ENCODE measurements at places on chromosomes 7 and 10. TPM values are rescaled to one million over a fixed set of nuclear protein-coding genes. Genes with fewer than 3 reads are reported as not detected.

FAM25C gene
- polyA plus RNA-seq, result not detected

DNA sequence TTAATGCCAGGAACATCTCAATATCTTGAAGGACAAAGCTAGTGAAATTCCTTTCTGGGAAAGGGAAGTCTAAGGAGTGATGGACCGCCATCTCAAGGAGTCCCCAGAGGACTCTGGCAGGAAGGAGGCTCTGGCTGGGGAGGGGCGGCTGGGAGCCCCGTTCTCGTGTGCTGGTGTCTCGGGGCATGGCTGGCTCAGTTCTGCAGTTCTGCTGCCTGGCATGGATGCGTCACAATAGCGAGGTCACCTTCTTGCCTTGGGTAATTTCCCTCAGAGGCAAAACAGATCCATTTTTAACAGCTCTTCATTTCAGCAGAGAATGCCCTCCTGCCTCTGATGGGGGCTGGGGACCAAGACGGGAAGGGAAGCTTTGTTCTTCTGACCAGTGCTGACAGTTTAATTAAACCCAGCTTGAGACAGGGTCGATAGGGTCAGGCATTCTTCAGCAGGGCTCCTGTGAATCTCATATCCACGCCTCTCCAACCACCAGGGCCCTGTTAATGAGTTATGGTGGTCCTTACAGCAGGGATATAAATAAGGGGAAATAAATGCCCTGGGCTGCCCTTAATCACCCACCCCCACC is 35.7 kb downstream of the SLIT1 start:
- DNase-seq, result no peak

GRCh38 chr10:43396061-43396927 is 12.7 kb downstream of the HNRNPF start:
- DNase-seq, result no peak

DNA sequence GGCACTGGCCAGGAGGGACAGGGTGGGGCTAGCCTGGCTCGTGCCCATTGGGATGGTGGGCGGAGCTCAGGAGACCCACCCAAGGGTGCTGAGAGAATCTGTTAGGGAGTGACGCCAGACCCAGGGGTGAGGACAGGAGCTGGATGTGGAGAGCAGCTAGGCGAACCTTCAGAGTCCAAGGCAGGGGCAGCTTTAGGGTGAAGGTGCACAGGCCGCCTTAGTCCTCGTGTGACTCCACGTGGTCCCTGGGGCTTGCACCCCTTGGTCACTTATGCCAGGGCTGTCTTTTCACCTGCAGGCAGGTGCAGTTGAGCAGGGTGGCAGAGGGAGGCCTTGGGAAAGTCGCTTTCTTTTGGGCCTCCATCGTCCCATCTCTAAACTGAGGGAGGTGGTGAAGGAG is 4.3 kb downstream of the RAMP3 start:
- DNase-seq, result no peak

DNA sequence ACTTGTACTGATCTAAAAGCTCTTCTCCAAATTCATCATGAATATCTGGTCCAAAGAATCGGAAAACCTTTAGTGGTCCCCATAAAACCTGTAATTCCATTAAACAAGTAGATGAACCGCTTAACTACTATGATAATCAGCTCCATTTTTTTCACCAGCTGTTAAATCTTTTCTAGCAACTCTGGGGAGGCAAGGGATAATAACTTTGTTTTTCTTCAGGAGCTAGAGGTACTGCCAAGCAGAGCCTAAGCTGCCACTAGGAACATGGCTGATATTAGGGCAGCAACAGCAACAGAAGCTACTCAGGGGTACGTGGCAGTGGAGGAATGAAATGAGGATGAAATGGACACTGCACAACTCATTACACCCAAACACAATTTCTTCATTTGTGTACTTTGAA is 138.0 kb downstream of the SRPK2 start:
- DNase-seq, result no peak

OAT gene
- polyA plus RNA-seq, result 102 TPM

- DNase-seq, result no peak
These were observed 12.8 kb upstream of the PROSER2 start for GRCh38 chr10:11810313-11810766.

IFIT5 gene
- 18.1 TPM for polyA plus RNA-seq

- DNase-seq, result no peak
These were observed 256.6 kb upstream of the SMIM30 start for GRCh38 chr7:113374955-113375354.

GRCh38 chr10:44576702-44577191 is 191.8 kb upstream of the CXCL12 start:
- no peak for DNase-seq

DNA sequence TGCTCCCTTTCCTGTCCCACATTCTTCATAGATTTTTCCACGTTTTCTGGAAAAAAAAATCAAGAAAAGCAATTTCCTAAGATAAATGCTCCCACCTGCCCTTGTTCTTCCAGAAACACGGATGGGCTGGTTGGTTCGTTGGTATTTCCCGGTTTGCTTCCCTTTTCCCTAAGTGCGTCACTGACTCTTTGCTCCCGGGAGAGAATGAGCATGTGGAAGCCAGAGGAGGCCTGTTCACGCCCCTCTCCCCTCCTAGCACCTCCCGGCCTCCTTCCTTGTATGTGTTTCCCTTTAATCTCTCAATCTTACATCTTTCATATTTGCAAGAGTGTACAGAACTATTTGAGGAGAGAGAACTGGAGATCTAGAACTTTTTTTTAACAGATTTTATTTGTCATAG is 442.0 kb downstream of the GFRA1 start:
- DNase-seq, result no peak

SERPINE1 gene
- 1.5 TPM for polyA plus RNA-seq

FKBP6 gene
- polyA plus RNA-seq, result not detected

DNA sequence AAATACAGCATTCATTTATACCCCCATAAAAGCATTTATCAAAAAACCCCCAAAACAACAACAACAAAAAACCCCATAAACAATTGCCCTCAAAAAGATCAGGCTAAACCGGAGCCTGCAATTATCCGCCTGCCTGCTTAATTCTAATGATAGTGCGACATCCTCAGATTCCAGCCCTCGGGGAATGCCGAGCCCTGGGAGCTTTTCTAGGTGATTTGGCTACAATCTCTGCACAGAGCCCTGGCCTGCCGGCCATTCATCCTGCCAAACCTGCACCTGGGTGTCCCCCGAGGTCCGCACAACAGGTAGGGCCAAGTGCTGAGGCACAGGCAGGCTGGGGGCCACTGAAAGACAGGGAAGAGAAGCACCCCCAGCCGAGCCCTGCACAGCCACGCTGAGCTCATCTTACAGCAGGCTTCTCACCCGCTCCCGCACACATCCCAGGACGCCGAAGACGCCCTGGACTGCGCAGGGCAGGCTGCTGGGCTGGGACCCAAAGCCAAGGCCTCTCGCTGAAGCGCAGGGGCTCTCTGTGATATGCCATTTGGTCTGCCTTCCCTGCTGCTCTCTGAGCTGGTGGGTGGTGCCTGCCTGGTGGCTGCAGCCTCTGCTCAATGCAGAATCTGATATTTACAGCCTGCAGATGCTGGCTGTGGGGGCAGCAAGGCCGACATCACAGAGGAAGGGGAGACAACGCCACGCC is 57.5 kb downstream of the CAMK2B start:
- no peak for DNase-seq

DNA sequence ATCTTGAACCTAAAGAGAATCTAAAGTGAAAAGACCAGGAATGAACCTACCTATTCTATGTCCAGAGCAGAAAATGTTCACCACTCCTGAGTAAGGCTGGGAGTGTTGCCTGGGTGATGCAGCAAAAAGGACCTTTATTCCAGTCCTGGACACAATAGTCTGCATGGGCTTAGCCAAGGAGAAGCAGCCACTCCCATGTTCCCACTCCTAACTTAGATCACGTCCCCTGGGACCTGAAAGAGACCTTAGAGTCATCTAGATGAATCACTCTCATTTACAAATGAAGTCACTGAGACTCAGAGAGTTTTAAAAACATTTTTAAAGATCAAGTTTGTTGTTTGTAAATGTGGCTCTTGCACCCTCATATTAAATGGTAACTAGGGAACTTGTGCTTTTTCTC is 763.4 kb downstream of the KCNMA1 start:
- DNase-seq, result no peak

DNA sequence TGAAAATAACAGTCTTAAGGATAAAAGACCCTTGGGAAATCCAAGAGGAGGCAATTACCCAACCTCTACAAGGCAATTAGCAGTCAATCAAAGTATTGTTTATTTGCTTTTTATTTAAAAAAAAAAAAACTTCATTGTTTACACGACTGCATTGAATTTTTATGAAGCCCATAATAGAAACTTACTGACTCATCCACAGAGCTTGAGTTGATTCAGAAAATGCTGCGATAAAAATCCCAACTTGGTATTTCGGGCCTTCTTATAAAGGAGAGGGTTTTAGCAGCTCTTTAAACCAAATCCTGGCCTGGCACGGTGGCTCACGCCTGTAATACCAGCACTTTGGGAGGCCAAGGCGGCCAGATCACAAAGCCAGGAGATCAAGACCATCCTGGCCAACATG is 69.2 kb upstream of the PALS2 start:
- DNase-seq, result no peak

CCDC7 gene
- 4.0 TPM for polyA plus RNA-seq

CYP2C19 gene
- polyA plus RNA-seq, result 0.14 TPM

OR6B1 gene
- 0.05 TPM for polyA plus RNA-seq

- DNase-seq, result no peak
These were observed 2.9 kb downstream of the PPP1R3A start for GRCh38 chr7:113915956-113916355.

DNA sequence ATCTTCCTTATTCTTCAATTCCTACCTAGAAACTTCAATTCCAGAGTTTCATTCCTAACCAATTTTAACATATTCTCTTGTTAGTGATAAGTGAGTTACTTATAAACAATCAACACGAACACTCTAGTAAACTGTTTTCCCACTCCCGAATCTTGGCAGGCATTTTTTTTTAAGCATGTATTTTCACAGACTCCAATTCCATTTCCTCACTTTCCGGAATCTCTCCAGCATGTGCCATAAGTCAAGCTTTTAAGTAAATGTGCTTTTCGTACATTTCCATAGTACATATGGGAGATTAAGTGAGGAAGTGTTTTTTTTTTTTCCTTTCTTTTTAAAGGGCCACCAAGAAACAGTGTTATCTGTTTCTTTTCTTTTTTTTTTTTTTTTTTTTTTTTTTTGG is 89.1 kb downstream of the FGFR2 start:
- DNase-seq, result no peak

OR2F1 gene
- 0.06 TPM for polyA plus RNA-seq

- DNase-seq, result no peak
These were observed 175.4 kb downstream of the ARID5B start for GRCh38 chr10:62076891-62077290.

DNA sequence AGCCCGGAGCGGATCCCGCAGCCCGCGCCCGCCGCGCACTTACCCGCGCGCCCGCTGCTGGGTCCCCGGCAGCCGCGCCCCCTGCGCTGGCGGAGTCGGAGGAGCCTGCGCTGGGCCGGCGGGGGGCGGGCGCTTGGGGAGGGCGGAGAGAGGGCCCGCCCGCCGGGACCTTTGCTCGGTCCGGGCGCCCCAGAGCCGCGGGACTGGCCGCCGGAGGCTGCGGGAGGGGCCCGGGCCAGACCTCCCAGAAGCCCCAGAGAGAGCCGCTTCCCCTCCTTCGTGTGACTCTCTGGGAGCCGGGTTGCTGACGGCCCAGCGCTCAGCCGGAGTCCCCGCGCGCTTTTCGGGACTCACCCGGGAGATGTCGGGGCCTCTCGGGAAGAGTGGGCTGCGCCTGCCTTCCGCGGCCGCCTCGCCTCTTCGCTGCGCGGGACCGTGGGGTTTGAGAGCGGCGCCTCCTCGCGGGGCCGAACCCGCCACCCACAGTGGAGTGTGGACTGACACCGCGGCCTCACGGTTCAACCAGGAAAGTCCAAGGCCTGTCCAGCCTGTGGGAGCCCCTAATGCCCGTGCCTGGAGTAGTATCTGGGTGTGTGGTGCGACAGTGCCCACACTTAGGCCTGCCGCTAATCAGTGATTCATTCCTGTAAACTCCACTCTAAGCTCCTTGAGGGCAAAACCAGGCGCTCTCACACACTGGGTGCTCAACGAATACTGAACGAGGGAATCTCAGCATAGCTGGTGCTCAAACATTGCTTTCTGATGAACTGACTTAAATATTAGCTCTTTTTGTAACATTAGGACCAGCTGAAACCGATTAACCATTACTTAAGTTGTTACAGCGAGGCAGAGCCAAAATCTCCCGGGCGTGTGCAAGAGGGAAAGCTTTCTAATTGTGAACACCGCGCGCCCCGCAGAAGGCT is at the start of gene GSDME:
TSS of gene GSDME (minus strand) at position 112 of the 923 bp plus-strand sequence. CDS start 7,690 bp downstream, outside the sequence.
- DNase-seq, result peak; percentile 15

MOGAT3 gene
- polyA plus RNA-seq, result 0.27 TPM

DNA sequence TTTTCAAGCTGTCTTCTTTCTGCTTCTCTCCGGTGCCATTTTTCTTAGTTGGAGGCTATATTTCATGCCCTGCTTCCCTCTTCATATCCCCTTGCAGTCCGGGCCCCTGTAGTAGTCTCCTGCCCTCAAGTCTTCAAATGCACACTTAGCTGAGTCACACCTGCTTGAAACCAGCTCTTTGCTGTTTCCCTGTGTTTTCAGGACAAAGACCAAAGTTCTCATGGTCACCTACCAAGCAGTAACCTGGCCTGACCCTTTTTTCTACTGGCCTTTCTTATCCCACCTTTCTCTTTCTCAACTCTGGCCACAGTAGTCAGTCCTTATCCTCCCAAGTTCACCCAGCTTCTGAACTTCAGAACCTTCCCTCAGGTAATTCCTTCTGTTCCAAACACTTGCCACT is 28.5 kb downstream of the GLUD1 start:
- no peak for DNase-seq

DNA sequence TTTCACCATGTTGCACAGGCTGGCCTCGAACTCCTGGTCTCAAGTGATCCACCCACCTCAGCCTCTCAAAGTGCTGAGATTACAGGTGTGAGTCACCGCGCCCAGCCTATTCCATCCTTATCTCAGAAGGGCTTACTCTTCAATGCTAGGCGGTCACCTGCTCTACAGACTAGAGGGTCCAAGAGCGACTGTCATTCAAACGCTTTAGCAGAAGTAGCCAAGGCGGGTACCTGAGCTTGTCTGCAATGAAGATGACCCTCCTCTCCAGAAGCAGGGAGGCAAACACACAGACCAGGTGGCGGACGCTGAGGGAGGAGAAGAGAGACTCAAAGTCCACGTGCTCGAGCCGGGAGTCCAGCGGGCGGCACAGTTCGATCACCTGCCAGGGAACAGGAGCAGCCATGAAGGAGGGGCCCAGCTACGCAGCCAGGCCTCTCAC is 65.1 kb upstream of the MKRN1 start:
- DNase-seq, result no peak

DNA sequence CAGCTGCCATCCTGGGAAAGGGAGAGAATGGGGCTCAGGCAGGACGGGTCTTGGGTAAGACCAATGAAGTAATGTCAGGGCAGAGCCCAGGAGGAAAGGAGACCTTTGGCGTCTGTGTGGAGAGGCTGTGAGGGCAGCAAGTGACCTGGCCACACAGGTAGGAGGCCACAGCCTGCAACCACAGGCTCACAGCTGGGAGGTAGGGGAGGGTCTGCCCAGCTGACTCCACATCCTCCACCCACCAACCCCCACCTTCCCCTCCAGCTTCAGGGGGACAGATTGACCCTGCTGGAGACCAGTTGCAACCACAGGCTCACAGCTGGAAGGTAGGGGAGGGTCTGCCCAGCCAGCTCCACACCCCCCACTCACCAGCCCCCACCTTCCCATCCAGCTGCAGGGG is 262.2 kb upstream of the TCERG1L start:
- DNase-seq, result no peak
